ENCODE measurements at places on chromosomes 4 and X.

DNA sequence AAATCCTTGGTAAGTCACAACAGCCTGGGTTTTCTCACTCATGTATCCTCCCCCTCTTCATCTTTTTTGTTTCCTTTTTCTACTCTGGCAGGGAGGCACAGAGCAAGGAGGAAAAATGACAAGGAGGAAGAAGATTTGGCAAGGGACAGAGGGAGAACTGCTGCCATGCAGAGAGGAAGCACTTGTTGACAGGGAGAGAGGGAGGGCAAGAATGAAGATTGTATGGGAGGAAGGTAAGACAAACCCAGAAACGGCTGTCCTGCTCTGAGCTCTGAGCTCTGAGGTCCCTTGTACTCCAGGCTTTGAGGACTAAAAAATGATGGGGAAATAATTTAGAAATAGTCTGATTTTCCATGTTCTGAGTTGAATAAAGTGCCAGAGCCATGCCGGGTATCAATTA, 123.9 kb downstream of the DCHS2 start:
- no peak for DNase-seq

DNA sequence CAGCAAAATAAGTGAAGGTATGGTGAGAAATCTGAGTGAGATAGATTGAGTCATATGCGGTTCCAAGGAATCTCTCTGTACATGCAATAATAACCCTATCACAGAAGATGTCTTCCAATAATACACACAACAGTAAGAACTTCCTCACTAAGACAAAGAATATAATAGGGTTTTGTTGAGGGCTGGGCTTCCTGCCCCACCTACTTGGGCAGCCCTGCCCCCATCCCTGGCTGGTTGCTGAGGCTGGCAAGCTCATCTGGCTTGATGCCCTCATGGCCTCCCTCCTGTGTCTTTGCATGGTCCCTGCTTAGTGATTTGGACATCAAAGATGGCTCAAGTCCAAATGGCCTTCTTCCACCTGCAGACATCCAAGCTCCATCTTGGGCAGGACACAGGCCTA, 2.7 kb downstream of the GEMIN8 start:
- DNase-seq: no peak

DNA sequence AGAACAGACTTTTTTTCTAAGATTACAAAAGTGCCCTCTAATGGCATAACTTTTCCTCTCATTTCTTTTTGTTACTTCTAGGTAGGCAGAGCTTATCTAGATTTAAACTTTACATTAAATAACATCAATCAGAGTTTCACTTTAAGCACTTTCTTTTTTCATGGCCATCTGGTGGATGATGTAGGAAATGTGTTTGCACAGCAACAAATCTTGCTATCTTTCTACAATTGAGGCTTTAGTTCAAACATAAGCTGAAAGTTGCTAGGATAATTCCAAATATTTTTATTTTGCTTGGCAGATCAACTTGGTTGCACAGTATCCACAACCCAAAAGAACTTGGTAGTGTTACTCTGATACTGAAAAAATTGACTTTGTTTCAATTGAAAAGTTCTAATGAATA, 22.0 kb downstream of the NDNF start:
- no peak for DNase-seq

DNA sequence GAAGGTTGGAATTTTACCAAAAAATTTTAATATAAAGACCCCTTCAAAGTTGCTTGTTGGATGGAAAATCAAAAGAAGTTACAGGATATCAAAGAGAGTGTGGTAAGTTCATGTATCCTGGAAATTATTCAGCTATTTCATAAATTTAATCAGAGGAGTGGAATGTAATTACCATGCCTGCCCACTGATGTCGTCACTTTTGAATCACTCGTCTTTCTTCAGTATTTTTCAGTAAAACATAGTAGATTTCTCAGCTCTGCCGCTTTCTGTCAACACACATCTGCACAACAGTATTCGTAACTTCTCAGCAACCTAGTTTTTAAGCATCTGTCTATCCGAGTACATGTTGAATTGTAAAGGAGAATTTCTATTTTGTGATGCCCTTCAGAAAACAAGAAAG, 2163.0 kb upstream of the AGA start:
- DNase-seq: no peak

GRCh38 chrX:24398766-24399165, 38.3 kb downstream of the SUPT20HL1 start:
- DNase-seq: no peak
